Activated CD4-positive, alpha-beta T cell treated with anti-CD3 and anti-CD28 coated beads, Interleukin-2, amount 10 ng/mL, durations not matched to agents 24 days and 14 days (primary cell): ENCODE measurements at places on chromosomes 4 and X.

DNA sequence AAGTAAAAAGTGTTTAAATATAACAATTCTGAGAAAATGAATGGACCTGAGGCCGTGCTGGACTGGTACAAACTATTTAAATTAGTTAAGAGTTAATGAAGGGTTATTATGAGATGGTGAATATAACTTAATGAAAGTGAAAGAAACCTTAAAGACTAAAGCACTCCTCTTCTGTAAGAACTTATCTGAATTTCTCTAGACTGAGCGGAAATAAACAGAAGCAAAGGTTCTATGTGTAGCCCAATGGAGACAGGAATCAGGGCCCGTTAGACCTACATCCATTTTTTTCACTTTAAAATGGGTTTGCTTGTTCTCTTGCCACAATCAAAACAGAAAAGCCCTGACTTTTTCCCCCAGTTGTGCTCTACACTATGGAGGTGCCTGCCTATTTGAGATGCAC, 14.9 kb downstream of the AMMECR1 start:
- DNase-seq: no peak

DNA sequence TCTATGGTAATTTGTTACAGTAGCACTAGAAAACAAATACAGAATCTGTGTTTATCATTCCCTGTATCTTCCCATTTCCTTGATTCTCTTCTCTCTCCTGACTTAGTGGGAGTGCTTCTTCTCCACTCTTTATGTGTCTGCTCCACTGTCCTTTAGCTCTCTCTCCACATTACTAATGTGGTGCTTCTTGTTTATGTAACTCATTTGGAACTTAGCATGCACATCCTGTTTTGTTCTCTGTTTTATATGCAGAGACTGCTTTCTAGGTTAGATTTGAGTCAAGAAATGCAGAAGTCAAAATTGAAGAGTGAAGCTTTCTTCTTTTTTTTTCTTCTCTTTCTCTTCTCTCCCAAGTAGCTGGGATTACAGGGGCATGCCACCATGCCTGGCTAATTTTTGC, 25.9 kb downstream of the ADH1A start:
- DNase-seq: no peak

DNA sequence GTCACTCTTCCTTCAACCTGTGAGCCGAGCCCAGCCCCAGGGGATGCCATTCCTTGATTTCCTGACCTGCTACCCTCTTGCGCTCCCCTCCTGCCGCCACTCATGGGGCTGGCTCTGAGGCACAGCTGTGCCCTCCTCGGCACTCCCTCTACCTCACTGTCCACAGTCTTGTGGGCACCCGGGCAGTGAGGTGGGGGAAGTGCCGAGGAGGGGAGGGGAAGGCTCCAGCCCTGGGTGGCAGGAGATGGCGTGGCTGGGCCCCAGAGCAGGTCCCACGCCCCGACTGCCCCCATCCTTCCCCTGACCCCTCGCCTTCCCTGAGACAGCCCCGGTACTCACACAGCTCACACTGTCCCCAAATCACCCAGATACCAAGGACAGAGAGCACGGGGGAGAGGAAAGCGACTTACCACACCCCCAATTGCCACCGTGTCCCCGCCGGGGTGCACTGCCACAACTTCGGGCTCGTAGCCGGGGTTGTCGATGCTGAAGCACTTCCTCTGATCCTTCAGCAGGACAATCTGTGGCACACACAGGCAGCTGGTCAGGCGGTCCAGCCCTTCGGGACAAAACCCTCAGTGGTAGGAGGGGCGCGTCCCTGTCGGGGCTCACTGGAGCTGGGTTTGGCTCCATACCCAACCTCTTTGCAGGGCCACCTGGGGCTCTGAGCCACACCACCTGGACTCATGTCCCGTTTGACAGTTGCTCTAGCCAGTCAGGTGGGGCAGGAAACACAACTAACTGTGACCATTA, 37.9 kb downstream of the WDR1 start:
- no peak for DNase-seq

DNA sequence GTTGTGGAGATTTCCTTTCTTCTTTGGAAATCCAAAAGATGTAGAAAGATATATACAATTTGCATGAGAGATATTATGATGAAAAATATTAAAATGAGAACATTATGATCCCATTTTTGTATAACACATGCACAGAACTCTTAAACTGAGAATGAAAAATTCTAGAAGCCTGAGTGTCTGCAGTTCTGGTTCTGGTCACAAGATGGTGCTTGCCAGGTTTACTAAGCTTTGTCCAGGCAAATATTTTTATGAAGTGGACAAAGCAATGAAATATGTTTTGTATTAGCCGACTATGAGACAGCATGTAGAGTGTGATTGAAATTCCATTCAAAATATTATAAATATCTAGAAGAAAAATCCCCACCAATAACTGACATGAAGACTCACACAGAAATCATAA, 2.2 kb downstream of the PWWP3B start:
- DNase-seq: no peak

- no peak for DNase-seq
These were observed 79.2 kb upstream of the EFHC2 start for GRCh38 chrX:44422631-44423030.

GRCh38 chr4:15754323-15754722, 23.8 kb upstream of the CD38 start:
- DNase-seq: peak; percentile 89

GRCh38 chrX:149638860-149639259, 7.3 kb upstream of the TMEM185A start:
- peak; percentile 11 for DNase-seq

DNA sequence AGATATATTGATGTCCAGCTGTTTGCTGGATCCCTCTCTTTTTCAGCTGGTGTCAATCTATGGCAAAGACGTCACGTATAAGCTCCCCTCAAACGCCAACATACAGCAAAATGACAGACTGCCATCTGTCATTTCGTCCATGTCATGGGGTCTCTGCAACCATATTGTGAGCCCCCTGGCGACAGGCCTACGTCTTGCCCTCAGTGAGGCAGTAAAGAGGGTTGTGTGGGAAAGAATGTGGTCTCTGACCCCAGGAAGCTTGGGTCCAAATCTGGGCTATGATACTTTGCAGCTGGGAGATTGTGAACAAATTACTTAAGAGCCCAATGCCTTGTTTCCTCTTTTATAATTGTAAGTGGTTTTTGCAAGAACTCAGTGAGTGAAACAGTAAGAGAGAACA, 7.4 kb downstream of the SUPT20HL2 start:
- no peak for DNase-seq

DNA sequence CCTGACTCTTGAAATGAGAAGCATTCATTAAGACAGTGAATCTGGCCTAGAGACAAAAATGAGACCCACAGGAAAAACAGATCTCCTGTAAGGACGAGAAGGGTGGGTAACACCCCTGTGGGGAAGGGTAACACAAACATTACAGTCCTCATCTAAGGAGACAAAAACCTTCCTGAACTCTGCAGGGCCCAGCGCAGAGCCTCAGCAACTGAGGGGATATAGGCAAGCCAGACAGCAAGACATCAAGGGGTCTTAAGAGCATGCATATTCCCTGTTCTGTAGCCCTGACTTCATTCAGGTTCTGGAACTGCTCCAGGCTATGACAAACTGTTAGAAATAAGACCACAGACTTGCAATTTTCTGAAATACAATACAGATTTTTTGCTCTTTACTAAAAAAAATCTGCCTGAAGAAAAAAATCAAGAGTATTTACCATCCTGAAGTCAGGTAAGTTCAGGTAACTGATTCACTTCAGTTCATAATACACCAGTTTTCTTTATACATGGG, 15.5 kb downstream of the COX18 start:
- DNase-seq: no peak

GRCh38 chr4:157096439-157096838, 20.5 kb downstream of the GLRB start:
- no peak for DNase-seq

DNA sequence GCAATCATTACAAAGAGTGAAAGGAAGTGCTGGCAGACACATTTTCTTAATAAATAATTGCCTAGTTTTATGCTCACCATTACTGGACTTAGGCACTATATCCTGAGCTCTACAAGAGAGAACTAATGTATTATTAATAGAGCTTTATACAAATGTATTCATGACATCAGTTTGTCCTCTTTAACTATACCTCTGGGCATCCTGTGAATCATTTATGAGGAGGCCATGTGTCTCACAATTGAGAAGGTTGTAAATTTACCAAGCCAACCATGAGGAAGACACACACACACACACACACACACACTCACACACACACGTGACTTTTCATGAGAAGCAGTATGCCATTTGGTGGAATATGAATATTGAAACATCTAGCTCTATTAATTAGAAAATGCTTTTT, 728.2 kb downstream of the ARAP2 start:
- no peak for DNase-seq

DNA sequence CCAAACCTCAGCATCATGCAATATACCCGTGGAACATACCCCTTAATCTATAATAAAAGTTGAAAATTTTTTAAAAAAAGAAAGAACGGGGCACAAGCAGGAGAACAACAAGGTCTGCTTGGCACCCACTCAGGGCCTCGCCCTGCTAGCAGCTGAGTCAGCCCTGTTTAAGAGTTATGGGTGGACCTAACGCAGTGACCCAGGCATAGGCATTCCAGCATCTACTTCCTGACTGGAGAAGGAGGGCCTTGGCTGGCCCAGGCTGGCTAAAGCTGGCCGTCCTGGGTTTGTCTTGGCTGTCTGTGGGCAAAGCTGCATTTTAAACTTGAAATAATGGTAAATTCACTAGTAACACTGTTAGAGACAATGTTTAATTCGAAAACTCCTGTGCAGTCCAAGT, 236.7 kb upstream of the PGRMC2 start:
- DNase-seq: no peak

- no peak for DNase-seq
These were observed 74.8 kb upstream of the PACRGL start for GRCh38 chr4:20625426-20625825.

DNA sequence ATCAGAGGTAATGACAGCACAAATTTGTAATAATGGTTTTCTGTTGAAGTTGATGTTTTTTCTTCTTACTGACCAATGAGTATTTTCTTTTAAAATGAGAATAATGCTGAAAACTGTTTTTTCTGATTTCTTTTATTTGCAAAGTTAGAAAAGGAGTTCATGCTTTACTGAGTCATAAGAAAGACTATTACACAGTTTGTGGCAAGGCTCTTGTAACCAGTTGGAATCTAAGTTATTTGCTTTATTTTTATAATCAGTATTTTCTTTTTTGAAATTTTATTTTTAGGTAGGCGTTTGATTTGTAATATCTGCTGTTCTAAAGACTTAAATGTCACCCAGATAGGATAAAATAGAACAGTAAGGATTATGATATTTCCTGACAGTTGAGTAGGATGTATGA, 25.5 kb downstream of the ANAPC4 start:
- no peak for DNase-seq

GRCh38 chr4:176271749-176272148, 2.7 kb upstream of the ASB5 start:
- DNase-seq: no peak

DNA sequence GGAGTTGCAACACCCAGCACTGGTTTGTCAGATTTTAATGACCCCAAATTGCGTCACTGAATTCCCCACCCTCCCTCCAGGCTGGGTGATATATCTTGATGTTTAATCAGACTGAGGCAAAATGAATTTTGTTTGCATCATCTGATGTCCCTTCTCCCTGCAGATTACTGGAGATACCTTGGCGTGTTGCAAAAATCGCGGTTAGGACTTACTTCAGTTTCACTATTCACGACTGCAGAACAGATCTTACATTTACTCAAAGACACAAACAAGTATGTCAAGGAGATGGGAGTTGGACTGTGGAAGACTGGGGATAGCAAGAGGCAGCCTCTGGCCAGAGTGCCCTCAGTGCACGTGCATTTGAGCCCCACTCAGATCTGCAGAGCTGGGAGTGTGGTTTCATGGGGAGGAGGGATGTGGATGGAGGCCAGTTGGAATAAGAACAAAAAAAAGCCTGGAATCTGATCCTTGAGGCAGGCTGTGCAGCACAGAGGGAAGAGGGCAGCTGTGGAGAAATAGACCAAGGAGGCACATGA, 92.2 kb upstream of the MTM1 start:
- DNase-seq: no peak
